ENCODE measurements at places on chromosomes 16 and 17. TPM values are rescaled to one million over a fixed set of nuclear protein-coding genes. Genes with fewer than 3 reads are reported as not detected.

- no peak for DNase-seq
These were observed 8.6 kb downstream of the ARHGAP17 start for GRCh38 chr16:25006504-25007056.

GRCh38 chr17:79861413-79862216 lies 22.4 kb upstream of the CBX4 start:
- no peak for DNase-seq

- DNase-seq = no peak
These were observed 40.6 kb downstream of the STH start for GRCh38 chr17:46039592-46040186.

DNA sequence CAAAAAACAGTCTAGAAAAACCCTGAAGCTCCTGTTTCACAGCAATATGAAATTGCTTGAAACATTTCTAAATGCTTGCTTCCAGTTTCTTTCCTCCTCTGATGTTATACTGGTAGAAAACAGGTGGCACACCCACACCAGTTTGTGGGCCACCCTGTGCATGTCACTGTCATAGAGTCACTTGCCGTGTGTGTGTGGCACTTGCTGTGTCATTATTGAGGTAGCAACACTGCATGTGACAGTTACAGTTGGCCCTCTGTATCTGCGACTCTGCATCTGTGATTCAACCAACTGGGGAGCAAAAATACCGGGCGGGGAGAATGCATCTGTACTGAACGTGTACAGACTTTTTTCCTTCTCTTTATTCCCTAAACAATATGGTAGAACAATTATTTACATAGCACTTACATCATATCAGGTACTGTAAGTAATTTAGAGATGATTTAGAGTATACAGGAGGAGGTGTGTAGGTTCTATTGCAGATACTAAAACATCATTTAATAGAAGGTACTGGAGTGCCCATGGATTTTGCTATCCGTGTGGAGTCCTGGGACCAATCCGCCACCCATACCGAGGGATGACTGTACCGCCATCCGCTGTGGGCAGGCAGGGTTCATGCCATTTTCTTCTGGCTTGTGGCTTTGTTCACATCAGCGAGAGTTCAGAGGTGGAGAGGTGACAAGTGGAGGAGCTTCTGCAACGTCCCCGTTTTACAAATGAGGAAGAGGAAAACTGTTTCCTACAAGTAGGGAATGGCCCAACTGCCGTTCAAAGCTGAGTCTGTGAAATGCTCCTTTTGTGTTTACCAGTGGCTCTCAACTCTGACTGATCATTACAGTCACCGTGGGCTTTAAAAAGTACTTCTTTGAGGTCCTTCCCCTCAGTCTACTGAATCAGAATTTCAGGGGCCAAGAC lies 373.7 kb downstream of the SNX29 start:
- no peak for DNase-seq

DNA sequence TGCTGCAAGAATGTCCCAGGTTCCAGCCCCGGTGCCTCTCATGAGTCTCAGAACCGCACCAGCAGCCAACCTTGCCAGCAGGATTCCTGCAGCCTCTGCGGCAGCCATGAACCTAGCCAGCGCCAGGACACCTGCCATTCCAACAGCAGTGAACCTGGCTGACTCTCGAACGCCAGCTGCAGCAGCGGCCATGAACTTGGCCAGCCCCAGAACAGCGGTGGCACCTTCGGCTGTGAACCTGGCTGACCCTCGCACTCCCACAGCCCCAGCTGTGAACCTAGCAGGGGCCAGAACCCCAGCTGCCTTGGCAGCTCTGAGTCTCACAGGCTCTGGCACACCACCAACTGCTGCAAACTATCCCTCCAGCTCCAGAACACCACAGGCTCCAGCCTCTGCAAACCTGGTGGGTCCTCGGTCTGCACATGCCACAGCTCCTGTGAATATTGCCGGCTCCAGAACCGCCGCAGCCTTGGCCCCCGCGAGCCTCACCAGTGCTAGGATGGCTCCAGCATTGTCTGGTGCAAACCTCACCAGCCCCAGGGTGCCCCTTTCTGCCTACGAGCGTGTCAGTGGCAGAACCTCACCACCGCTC lies 9.8 kb downstream of the ELOB start:
- no peak for DNase-seq

TBC1D3G gene
- polyA plus RNA-seq = not detected
